Uterus (tissue), 4 donors: ENCODE measurements at places on chromosomes 5 and 9.

DNA sequence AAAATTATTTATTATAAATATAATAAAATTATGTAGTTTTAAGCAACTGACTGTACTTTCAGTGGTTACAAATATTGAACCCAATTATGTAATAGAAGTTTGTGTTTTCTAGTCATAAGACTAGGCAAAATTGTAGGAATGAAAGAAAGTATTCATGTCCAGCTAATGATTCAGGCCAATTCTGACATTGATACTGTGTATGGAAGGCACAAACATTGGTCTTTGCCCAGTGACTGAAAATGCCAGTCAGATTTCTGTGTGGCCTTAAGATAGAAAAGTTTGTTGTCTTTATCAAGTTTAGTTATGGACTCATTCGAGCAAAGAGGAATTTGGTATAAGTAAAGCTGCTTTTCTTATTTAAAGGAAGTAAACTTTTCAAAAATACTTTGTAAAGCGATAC is 60.3 kb downstream of the SLC12A2 start:
- H3K4me1 ChIP-seq, result no peaks in the 10 kb centered on the region
- no peak overlapping the region for H3K27ac ChIP-seq

GRCh38 chr9:16367605-16368231 is 502.8 kb downstream of the BNC2 start:
- no peaks in the 10 kb centered on the region for H3K4me1 ChIP-seq
- no peak for DNase-seq
- H3K36me3 ChIP-seq, result no peaks in the 10 kb centered on the region
- no peak overlapping the region for H3K27ac ChIP-seq
- H3K27me3 ChIP-seq, result no peaks in the 10 kb centered on the region

- H3K4me1 ChIP-seq, result peaks cover 9% of the 10 kb centered on the region
- DNase-seq, result no peak
- H3K36me3 ChIP-seq, result no peaks in the 10 kb centered on the region
- no peaks in the 10 kb centered on the region for H3K27me3 ChIP-seq
Measured at GRCh38 chr5:39068099-39068498, 6.1 kb downstream of the RICTOR start.

DNA sequence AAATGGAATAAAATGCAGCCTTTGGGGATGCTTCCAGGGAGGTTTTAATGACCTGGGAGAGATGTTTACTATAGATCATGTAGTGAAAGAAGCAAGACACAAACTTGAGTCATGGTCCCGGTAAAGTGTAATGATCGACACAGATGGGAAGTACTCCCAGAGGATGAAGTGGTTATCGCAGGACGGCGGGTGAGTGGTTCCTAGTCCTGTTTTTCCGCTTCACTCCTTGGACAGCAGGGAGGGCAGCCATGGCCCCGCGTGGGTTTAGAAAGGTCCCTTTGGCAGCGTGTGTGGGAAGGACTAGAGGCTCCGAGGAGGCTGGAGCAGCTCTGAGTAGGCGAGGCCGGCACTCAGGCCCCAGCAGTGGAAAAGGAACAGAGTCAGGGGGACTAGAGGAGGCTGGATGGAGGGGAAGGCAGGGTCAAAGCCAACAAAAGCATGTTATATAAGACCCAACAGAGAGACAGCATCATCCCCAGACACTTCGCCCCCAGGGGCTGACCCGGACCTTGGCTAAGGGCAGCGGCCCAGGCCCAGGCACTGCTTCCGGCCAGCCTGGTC is 49.2 kb upstream of the STXBP1 start:
- no peaks in the 10 kb centered on the region for H3K27me3 ChIP-seq
- no peak for DNase-seq
- H3K4me1 ChIP-seq, result peaks cover 13% of the 10 kb centered on the region

DNA sequence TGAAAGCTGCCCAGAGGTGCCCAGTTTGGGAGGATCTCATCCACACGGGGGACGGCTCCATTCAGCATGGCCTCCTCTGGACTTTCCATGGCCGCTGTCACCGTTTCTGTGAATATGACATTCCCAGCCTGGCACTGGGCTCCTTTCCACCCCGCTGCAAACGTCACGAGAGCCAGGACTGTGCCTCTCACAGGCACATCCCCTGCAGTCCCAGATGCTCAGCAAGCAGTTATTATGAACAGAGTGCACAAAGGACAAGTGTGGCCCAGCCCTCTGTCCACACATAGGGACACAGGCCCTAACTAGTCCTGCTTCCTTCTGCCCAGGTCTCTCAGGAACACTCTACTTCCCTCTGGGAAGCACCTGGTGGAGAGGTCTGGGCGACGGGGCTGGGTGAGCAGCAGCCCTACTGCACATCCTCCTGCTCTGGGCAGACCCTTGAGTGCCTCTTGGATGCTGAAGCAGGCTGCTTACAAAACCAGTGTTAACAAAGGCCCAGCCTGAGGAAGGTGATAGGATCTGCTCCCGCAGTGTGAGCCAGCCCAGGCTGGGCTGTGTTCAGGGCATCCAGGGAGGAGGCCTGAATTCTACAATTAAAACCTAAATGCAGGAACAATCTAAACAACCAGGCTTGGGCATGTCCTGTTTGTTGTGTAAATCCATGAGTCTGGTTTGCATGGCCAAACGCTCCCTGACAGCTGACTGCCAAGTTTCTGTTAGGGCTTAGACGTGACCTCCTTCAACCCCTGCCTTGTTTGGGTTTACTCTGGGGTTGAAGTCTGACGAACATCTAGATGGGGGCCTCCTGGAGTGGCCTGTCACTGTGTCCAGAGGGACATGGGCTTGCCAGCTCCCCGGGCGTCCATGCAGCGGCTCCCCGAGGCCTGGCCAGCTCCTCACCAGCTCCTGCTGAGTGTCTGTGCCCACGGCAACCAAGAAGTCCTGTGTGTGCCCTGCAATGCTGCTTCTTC is 269.8 kb downstream of the GADD45G start:
- H3K36me3 ChIP-seq, result no peaks in the 10 kb centered on the region
- no peak overlapping the region for H3K4me3 ChIP-seq
- no peaks in the 10 kb centered on the region for H3K27me3 ChIP-seq
- H3K4me1 ChIP-seq, result no peaks in the 10 kb centered on the region

DNA sequence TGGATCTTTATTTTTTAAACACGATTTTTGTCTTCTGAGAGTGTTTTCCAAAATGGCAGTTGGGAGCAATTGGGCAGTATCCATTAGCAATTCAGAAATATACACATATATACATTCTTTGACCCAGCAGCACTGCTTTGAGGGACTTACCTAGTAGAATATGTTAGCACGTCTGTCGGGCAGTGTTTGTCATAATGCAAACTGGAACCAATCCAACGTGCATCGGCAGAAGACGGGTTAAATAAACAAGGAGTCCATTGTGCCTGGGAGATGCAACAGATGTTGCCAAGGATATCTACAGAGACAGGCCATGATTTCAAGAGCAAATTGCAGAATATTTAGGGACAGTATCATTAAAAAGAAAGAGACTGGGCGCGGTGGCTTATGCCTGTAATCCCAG is 107.0 kb downstream of the COL5A1 start:
- no peak overlapping the region for H3K4me3 ChIP-seq
- no peak for DNase-seq
- H3K4me1 ChIP-seq, result no peaks in the 10 kb centered on the region
- no peak overlapping the region for H3K27ac ChIP-seq

GRCh38 chr9:127540664-127541041 is 71.4 kb upstream of the STXBP1 start:
- H3K4me1 ChIP-seq, result peaks cover 3% of the 10 kb centered on the region
- no peaks in the 10 kb centered on the region for H3K36me3 ChIP-seq
- H3K4me3 ChIP-seq, result no peak overlapping the region
- DNase-seq, result no peak
- no peaks in the 10 kb centered on the region for H3K27me3 ChIP-seq

DNA sequence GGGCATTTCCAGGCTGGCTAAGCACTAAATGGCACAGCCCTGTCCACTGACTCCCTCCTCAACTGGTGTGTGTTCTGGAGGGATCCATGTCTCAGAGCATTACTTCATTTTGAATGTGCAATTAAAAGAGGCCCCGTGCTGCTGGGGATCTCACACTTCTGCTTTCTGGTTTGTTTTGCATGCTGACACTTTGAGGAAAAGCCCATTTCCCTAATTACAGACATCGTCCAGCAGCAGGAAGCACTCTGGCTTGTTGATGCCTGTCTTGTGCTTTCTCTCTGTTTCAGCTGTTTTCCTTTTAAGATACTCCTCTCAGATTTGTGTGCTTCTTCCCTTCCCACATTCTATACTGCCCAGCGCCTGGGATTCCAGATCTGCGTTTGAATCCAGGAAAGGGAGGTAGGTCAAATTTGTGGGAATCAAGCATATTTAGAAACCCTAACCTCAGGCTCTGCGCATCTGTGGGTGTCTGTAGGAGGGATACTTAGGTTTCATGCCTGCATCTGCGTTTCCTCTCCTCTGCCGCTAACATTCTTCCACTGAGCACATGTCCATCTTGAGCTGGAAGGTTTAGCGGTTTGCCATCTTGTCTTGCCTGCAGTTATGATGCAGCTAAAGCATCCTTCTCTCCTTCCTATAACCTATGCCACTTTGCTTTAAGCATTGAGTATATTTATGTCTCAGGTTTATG is 25.7 kb downstream of the SYK start:
- no peaks in the 10 kb centered on the region for H3K4me1 ChIP-seq
- no peak overlapping the region for H3K27ac ChIP-seq
- H3K4me3 ChIP-seq, result no peak overlapping the region
- no peaks in the 10 kb centered on the region for H3K36me3 ChIP-seq

- no peaks in the 10 kb centered on the region for H3K36me3 ChIP-seq
- H3K27me3 ChIP-seq, result no peaks in the 10 kb centered on the region
- no peak for DNase-seq
Measured at GRCh38 chr5:178110511-178110910, 2.8 kb upstream of the N4BP3 start.

DNA sequence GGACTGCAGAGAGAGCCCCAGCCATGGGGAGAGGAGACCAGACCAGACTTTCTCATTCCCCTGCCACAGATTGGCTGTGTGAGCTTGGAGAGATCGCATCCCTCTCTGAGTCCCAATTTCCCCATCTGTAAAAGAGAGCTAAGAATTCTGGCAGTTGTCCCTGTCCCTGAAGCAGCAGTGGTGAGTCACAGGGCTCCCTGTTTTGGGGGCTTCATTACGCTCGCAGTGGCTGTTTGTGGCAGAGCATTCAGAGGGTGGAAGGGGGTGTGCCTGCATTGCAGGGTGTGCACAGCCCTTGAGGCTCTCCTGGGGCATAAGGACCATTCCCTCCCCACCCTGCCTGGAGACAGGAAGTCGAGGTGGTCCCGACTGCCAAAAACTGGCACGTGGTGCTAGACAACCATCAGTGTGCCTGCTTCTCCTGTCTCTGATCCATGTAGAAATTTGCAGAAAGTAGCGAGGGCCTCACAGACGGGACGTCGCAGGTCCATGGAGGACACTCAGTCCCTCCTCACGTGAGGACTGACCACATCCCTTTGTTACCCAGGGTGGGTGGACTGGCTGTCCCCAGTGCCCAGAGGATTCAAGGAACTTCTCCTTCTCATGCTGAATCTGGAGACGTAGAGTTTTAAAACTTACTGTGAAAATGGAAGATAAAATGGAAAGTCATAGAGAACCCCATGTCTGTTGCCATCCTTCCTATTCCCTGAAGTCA is 35.3 kb downstream of the HRH2 start:
- no peaks in the 10 kb centered on the region for H3K36me3 ChIP-seq
- H3K4me1 ChIP-seq, result no peaks in the 10 kb centered on the region
- H3K27me3 ChIP-seq, result no peaks in the 10 kb centered on the region
- no peak for DNase-seq
- H3K4me3 ChIP-seq, result no peak overlapping the region

GRCh38 chr9:2494562-2494961 is 127.0 kb upstream of the VLDLR start:
- H3K27me3 ChIP-seq, result no peaks in the 10 kb centered on the region
- H3K36me3 ChIP-seq, result no peaks in the 10 kb centered on the region
- peak overlapping the region; percentile 31 for H3K27ac ChIP-seq
- H3K4me3 ChIP-seq, result no peak overlapping the region
- no peak for DNase-seq

DNA sequence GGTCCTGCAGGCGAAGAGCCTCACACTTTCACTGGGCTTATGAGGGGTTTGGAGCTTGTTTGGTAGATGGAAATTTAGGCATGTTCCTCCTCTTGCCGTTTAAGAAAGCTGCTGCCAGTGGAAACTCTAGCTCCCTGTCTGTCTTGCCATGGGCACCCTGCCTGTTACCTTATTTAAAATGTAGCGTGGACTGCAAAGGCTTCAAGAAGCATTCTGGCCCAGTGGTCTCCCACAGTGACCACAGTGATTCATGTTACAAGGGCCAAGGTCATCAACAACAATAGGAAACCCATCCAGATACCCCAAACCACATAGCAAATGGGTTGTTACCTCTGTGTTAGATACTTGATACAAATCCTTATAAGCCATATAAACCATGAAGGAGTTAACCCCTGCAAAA is 96.6 kb downstream of the DPYSL3 start:
- H3K4me3 ChIP-seq, result no peak overlapping the region
- DNase-seq, result no peak
- no peaks in the 10 kb centered on the region for H3K36me3 ChIP-seq
- peak overlapping the region; percentile 83 for H3K27ac ChIP-seq
- peaks cover 14% of the 10 kb centered on the region for H3K4me1 ChIP-seq

- no peak overlapping the region for H3K4me3 ChIP-seq
- no peak overlapping the region for H3K27ac ChIP-seq
- DNase-seq, result no peak
- no peaks in the 10 kb centered on the region for H3K36me3 ChIP-seq
- H3K27me3 ChIP-seq, result no peaks in the 10 kb centered on the region
- no peaks in the 10 kb centered on the region for H3K4me1 ChIP-seq
Measured at GRCh38 chr5:150075806-150076205, 10.5 kb downstream of the CSF1R start.

GRCh38 chr5:68932830-68933434 is 160.9 kb upstream of the SLC30A5 start:
- H3K36me3 ChIP-seq, result no peaks in the 10 kb centered on the region
- no peaks in the 10 kb centered on the region for H3K27me3 ChIP-seq
- no peaks in the 10 kb centered on the region for H3K4me1 ChIP-seq
- no peak for DNase-seq

DNA sequence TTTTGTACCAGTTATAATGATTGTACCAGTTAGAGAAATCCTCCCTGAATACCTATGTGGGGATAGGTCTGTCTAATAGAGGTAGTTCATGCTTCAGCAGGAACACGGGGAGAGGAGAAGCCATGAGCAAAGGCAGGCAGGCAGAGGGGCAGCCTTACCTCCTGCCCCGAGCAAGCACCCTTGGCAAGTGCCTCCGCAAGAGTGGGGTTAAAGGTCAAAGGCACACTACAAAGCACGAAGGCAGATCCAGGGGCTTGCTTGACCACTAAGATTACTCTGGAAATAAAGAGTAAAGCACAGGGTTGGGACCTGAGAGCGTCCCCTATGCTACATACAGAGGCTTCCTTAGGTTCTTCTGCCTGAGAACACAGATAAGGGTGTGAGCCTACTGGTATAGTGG is 100.9 kb downstream of the SEMA6A start:
- no peaks in the 10 kb centered on the region for H3K36me3 ChIP-seq
- no peak for DNase-seq
- no peak overlapping the region for H3K27ac ChIP-seq
- no peaks in the 10 kb centered on the region for H3K27me3 ChIP-seq
- H3K4me1 ChIP-seq, result no peaks in the 10 kb centered on the region

GRCh38 chr9:99851500-99851822 is 29.8 kb downstream of the NR4A3 start:
- no peaks in the 10 kb centered on the region for H3K36me3 ChIP-seq
- H3K4me1 ChIP-seq, result no peaks in the 10 kb centered on the region
- no peak overlapping the region for H3K27ac ChIP-seq
- H3K27me3 ChIP-seq, result no peaks in the 10 kb centered on the region

- no peak overlapping the region for H3K4me3 ChIP-seq
- no peak overlapping the region for H3K27ac ChIP-seq
- no peaks in the 10 kb centered on the region for H3K27me3 ChIP-seq
- peak; percentile 80 for DNase-seq
- H3K4me1 ChIP-seq, result no peaks in the 10 kb centered on the region
- no peaks in the 10 kb centered on the region for H3K36me3 ChIP-seq
Measured at GRCh38 chr9:122099271-122099869, 6.3 kb upstream of the TTLL11 start.
